Thoracic aorta endothelial cell (primary cell): ENCODE measurements at places on chromosomes 7 and 10. TPM values are rescaled to one million over a fixed set of nuclear protein-coding genes. Genes with fewer than 3 reads are reported as not detected.

Gene CFAP70
- total RNA-seq = 0.40 and 0.43 TPM in 2 replicates

Gene LIPN
- total RNA-seq = not detected in 2 replicates

Gene ARL4A
- 43.6 and 44.7 TPM in 2 replicates for total RNA-seq

Gene CYP26C1
- total RNA-seq = 0.80 and 1.0 TPM in 2 replicates

Gene MLXIPL
- not detected in 2 replicates for total RNA-seq

Gene BTBD16
- total RNA-seq = not detected in 2 replicates

Gene MMD2
- not detected in 2 replicates for total RNA-seq

Gene TMEM176B
- total RNA-seq = not detected in 2 replicates

Gene ACSL5
- 10.6 and 35.9 TPM in 2 replicates for total RNA-seq

Gene WASHC2A
- 44.7 and 51.5 TPM in 2 replicates for total RNA-seq

Gene FAM20C
- 15.1 and 16.1 TPM in 2 replicates for total RNA-seq

Gene STK17A
- total RNA-seq = 106 and 128 TPM in 2 replicates

Gene CRTAC1
- total RNA-seq = 0.80 and 5.4 TPM in 2 replicates

Gene CPXM2
- 4.7 and 13.5 TPM in 2 replicates for total RNA-seq

Gene VSTM2A
- not detected in 2 replicates for total RNA-seq

Gene ITGA8
- 0.13 and 0.65 TPM in 2 replicates for total RNA-seq

Gene PRKG1
- total RNA-seq = 2.4 and 7.6 TPM in 2 replicates

Gene ADAM22
- total RNA-seq = 0.40 and 0.79 TPM in 2 replicates

Gene TRIM56
- 14.1 and 16.9 TPM in 2 replicates for total RNA-seq

Gene RAMP3
- not detected in 2 replicates for total RNA-seq

Gene VWDE
- total RNA-seq = under 0.01 and 0.50 TPM in 2 replicates

Gene CFAP43
- 0.13 and 0.22 TPM in 2 replicates for total RNA-seq

Gene AS3MT
- 1.1 and 1.8 TPM in 2 replicates for total RNA-seq

Gene SEMA3E
- under 0.01 and 0.29 TPM in 2 replicates for total RNA-seq

Gene SYT15B
- under 0.01 TPM in 2 replicates for total RNA-seq

Gene FGFR2
- 0.27 and 0.36 TPM in 2 replicates for total RNA-seq

Gene FRMD4A
- 133 and 155 TPM in 2 replicates for total RNA-seq

Gene NPTX2
- total RNA-seq = 0.40 and 0.72 TPM in 2 replicates

Gene NEUROD6
- not detected in 2 replicates for total RNA-seq

Gene PARD3
- total RNA-seq = 56.2 and 63.4 TPM in 2 replicates

Gene GARIN1A
- total RNA-seq = 0.36 and 0.53 TPM in 2 replicates

Gene CDHR1
- 0.07 and 0.13 TPM in 2 replicates for total RNA-seq
